ENCODE measurements at places on chromosomes 5 and 9.

DNA sequence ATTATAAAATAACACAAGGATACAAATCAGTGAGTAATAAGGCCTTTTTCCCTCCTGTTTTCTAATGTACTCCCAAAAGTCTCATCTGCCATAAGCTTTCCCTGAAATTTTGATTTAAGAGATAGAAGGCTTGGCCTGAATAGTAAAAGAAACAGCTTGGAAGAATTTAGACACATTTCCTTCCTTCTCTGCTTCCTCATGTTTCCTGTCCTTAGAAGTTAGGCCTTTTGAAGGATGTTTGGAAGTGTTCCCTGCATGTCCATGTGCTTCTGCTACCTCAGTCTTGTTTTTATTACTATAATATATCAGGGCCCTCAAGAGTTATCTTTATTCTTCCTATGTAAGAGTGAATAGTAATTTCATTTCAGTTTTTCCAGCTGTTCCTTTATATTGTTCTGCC is 242.7 kb downstream of the DEPDC1B start:
- DNase-seq, result no peak

DNA sequence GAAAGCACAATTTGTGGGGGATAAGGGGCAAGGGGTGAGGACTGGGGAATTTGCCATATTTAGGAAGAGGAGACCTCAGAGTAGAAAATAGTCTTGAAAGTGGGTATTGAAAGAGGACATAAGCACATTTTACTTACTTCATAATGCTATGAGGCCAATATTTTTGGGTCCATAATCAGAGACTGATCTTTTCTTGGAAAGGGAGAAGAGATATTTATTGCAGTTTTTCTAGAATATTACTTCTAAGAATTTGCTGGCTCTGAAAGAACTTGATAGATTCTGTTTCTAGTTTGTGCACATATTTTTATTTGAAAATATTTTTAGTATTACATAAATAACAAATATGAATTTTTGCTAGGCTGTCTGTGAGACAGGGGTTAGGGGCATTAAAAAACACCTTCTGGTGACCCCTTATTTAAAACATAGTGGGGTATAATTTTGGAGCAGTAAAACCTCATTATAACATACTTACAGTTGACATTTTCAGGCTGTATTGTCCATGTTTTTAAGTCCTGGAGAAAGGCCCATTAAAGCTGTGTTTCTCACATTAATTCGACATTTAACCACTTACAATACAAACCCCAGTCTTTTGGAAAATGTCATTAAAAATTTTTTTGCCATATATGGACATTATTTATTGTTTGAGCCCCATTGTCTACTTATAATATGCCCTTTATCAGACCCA is 118.9 kb upstream of the NFIB start:
- no peak for DNase-seq

DNA sequence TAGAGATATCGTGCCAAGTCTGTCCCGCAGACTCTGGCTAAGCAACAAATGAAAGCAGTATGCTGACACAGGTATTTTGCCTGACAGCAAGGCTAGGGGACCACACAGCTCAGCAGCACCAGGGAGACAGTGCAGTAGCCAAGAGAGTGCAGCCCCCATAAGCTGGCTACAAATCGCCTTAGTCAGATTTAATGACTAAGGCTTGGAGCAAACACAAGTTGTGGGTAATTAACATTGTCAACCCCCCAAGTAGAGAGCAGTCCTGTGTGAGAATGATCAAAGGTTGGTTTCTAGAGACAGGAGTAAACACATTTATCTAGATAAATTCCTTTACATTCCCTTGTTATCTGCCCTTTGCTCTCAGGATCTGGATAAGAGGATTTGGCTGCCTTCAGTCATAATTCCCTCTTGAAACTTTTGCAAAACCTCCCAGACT is 1434.5 kb upstream of the CDH6 start:
- no peak for DNase-seq

- DNase-seq, result no peak
Observed at GRCh38 chr9:95130484-95130883, 187.0 kb downstream of the FANCC start.

DNA sequence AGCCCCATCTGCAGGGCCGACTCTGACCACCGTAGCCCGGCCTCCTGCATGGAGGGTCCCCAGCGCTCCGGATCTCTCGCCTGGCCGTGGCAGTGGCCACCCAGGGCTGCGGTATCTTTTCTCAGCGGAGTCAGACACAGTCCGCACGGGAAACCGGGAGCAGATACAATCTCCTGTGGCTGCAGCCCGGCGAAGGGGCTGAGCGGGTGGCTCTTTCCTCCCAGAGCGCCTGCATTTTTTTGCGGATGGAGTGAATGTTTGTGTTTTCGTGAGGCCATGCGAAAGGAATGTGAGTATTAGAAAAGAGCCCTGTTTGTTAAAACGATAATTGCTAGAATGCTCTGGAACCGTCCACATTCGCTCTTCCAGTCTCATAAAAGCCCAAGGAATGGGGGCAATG is 53.4 kb upstream of the PTCH1 start:
- DNase-seq, result peak; percentile 57

DNA sequence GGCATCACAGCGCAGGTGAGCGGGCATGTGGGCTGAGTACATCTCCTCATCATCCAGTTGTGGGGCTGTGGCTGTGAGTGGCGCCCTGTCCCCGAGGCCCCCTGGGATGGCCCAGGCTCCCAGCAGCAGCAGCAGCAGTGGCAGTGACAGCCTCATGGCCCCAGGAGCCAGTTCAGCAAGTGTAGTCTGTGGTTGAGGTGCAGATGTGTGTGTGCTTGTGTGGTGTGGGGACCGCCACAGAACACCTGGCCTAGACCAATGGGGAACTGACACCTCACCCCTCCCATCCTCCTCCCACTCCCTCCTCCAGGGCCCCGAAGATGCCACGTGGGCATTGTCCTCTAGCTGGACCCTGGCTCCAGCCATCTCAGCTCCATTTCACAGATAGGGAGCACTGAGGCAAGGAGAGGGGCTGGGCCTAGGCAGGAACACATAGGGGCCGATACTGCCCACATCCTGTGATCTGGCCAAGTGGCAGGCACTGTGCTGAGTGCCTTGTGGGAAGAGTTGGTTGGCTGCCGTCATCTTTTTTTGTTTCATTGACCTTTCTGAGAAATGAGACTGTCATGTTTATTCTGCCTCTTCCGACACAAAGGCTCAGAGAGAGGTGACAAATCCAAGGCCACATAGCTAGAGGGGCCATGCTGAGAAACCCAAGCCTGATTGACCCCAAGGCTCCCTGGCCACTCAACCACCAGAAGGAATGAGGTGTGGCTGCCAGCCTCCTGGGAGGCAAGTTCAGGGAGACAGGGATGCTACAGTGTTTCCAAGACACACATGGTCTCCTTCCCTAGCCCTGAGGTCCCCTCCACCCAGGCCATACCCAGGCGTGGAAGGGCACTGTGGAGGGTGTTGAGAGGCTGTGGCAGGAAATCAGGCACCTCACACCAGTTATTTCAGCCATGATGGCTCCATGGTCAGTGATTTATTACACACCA is at the start of gene MZB1:
Gene MZB1 (minus strand): TSS at position 213 of the 938 bp plus-strand sequence. CDS start 57 bp downstream, at position 156.
- DNase-seq, result no peak

DNA sequence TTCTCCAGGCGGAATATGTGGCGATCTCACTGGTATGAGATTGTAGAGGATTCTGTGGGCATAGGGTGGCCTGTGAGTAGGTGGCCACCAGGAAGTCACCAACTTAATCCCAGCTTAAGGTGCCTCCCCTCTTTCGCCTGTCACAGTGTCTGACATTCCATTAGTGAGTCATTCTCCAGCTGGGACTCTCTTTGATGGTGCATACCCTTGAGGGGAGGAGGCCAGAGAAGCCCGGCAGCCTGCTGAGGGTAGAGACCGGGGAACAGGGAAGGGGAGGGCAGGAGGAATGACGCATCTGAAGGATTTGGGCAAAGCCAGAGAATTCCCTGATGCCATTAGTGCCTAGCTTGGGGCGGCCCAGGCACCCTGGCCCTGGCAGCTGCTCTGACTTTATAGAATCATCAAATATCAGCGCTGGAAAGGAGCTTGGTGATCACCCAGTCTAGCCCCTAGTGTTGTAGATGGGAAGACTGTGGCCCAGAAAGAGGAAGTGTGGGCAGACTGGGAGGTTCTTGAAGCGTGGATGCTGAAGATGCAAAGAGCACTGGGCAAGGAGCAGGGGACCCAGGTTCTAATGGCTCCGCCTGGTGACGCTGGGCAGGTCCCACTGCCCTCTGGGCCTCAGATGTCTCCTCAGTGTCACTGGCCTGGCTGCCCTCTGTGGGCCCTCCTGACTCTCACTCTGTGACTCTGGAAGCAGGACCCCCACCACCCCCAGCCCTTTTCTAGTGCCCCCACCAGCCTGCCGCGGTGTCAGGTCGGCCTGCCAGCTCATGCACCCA is 41.4 kb downstream of the DAB2IP start:
- peak; percentile 60 for DNase-seq

DNA sequence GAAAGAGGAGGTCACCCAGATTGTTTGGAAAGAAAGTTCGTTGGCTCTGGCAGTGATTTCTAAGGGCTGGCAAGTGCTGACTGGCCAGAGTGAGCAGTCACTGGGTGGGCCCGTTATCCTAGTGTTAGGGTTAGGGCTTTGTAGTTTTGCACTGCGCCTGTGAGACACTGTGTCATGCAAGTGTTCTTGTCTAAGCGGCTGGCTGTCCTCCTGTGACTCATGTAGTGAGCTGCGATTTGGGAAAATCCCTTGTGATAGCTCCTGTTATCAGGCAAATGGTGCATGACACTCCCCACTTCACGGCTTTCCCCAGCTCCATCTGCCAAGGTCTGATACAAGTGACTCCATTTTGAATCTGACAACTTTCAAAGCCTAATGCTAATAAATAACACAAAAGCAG is 526.0 kb upstream of the ADAMTS16 start:
- DNase-seq, result no peak

All from AG10803 (cell line).